Activated CD8-positive, alpha-beta T cell treated with anti-CD3 and anti-CD28 coated beads for 36 hours (primary cell): ENCODE measurements at places on chromosomes 13 and 19. TPM values are rescaled to one million over a fixed set of nuclear protein-coding genes. Genes with fewer than 3 reads are reported as not detected.

NCR1 gene
- 0.58 TPM for total RNA-seq

F2RL3 gene
- not detected for total RNA-seq

LRFN3 gene
- 6.6 TPM for total RNA-seq

DNA sequence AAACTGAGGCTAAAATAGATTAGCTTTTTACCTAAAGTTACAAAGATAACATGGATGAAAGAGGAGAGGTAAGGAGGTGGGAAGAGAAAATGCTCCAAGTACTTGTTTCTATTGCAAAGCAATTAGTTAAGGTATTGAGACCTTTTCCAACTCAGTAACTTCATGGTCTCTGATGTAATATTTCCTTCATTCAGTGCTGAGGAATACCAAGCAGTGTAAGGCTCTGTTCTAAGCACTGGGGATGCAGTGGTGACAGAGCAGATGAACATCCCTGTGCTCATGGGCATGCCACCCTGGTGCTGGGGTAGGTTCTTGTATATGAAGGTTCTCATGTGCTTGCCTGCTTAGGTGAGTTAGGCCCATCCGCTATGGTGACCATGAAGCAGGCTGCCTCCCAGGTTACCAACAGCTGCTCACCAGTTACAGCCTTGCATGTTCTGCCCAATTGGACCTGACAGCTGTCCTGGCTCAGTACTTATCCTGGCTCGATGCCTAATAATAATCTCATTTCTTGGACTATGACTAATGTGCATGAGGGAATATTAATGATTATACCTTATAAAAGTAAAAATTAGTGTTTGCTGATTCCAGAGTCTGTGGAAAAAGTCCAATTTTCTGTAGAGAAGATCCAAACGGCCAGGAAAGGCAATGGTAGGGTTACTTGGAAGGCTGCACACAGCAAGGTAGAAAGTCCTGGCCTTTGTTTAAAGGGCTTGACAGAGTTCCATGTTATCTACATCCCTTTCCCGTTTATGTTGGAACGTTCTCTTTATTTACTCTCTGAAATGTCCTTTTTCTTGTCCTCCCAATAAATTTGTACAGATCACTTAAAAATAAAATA lies 48.3 kb downstream of the LATS2 start:
- H3K4me1 ChIP-seq, result peaks cover 26% of the 10 kb centered on the region
- no peaks in the 10 kb centered on the region for H3K27me3 ChIP-seq
- H3K36me3 ChIP-seq, result no peaks in the 10 kb centered on the region
- H3K27ac ChIP-seq, result no peak overlapping the region
- no peak overlapping the region for H3K4me3 ChIP-seq

TBXA2R gene
- total RNA-seq, result 3.0 TPM

FXYD1 gene
- 1.9 TPM for total RNA-seq
